ENCODE measurements at places on chromosomes 1 and 21.

DNA sequence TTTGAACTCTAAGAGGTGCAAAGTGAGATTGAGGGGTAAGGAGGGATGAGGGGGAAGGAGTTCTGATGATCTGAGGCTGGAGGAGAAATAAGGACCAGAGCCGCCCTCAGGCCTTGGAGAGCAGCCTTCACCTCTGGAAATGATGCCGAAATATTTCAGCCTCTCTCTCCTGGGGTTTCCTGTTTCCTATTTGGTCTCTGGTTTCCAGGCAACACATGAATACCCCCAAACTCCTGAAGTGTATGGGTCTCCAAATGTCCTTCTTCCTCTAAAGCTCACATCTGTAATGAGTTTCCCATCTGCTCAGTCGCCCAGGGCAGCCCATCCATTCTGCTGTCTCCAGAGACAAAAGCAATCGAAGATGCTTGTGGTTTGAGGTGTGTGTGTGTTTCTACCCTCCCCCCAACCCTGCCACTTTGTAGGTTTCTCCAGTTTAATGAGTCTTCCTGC, 52.0 kb upstream of the FAM20B start:
- no peak for DNase-seq

- no peak for DNase-seq
Observed at GRCh38 chr1:15027515-15027986, 126.0 kb upstream of the TMEM51 start.

DNA sequence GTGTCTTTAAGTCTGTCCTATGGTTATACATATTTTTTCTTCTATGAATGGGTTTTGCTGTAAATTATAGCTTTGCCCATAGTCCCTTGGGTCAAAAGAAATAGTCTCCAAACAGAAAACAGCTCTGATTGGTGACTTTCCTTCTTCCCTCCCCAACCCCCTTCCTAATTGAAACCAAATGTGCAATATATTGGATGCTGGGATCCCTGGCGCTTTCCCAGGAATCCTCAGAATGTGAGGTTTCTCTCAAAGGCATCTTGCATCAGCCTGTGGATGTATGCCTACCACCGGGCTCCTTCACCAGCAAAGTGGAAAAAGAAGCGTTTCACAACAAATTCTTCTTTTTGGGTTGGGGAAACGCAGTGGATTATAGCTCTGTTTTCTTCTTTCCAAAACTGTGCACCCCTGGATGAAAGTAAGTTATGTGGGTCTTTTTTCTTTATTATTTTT, at the start of gene DDR2:
Gene DDR2 (plus strand): TSS at position 248 of the 450 bp plus-strand sequence. CDS start 86,600 bp downstream, outside the sequence.
- no peak for DNase-seq

DNA sequence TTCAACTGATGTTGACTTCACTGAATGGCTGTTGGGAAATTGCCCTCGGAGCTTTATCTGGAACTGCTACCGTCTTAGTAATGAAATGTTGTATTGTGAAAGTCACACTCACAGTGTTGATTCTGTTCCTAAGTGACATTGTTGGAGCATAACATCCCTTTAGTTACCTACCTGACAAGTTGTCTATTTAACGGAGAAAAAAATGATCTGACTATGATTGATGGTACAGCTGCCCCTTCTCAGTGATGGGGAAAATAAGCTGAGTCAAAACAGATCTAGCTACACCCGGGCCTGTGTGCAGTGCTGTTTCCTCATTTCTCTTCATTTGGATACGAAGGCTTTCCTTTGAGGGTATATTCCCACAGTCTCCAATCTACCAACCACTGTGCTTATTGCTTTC, 472.3 kb upstream of the BRINP3 start:
- no peak for DNase-seq

DNA sequence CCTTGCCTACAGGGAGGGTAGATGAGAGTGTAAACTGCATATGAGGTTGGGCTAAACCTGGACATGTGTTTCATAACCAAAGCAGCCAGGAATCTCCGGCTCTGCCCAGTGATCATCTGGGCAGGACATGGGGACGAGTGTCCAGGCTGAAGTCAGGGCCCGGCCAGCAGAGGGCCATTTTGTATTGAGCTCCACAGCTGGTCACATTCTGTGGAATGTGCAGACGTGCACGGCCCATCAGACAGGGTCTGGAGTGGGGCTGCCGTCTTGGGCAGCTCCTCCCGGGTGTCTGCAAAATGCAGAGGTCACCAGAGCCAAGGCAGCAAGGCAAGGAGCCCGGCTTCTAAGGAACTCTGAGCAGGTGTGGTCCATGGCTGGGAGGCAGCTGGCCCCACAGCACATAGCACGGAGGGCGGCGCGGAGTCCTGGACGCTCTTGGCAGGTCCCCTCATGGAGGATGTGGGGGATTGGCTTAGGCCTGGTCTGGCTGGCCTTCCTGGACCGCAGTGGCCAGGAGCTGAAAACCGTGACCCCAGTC, 6.2 kb downstream of the LRRC3 start:
- DNase-seq = no peak

- DNase-seq = peak; percentile 80
Observed at GRCh38 chr1:161192476-161193465, 6.1 kb downstream of the ADAMTS4 start.

DNA sequence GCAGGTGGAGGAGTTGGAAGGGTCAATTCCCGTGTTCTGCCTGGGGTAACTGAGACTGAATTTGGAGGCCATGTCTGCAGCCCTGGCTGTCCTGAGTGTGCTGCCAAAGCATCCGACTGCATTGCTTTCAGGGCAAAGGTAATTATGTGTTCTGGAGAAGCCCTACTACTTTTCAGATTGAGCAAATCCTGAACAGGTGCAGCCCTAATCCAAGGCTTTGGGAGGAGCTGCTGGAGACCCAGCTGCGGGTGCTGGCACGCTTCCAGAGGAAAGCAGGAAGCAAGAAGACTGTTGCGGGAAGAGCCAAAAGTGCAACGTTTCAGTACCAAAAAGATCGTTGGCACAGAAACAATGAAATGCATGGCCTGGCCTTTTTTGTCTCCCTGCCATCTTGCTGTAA, 73.7 kb upstream of the NRIP1 start:
- no peak for DNase-seq

DNA sequence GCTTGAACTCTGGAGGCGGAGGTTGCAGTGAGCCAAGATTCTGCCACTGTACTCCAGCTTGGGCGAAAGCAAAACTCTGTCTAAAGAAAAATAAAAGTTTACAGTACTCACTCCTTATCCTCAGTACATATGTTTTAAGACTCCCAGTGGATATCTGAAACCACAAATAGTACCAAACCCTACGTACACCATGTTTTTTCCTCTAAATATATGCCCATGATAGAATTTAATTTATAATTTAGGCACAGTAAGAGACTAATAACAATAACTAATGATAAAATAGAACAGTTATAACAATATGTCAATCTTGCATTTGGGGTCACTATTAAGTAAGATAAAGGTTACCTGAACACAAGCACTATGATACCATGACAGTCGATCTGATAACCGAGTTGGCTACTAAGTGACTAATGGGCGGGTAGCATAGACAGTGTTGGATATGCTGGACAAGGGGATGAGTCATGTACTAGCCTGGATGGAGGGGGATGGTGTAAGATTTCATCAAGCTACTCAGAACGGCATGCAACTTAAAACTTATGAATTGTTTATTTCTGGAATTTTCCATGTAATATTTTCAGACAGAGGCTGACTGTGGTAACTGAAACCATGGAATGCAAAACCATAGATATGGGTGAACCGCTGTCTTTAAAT, 43.7 kb downstream of the ST7L start:
- no peak for DNase-seq

DNA sequence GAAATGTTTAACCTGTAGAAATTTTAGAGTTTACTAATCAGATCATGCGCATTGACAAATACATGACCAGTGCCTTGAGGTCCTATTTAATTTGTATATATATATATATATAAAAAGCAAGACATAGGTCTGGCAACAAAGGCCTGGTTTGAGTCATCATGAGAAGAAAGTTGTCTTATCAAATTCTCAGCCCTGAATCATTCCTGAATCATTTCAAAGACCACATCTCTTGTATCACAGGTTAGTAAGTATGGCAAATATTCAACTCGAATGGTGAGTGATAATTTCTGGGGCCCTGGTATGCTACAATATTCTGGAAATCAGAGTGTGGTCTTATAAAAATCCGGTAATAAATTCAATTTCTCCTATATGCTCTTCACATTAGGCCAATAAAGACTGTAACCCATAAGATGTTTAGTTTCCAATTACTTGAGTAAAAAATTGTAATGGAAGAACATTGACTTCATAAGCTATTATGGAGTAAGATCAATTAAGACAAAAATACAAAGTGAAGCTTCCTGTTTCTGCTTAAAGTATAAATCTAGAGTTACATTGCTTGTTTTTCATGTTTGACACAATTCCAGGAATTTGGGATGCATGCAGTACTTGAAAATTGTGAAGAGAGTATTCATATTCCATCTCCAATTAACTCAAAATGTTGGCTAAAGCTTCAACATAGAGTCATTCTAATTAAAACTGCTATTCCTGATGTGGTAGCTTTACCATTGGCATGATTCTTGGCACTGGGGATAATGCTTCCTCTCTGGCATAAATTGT, 309.4 kb downstream of the BRINP3 start:
- no peak for DNase-seq

- DNase-seq = no peak
Observed at GRCh38 chr1:219559899-219560298, 53.0 kb downstream of the ZC3H11B start.

DNA sequence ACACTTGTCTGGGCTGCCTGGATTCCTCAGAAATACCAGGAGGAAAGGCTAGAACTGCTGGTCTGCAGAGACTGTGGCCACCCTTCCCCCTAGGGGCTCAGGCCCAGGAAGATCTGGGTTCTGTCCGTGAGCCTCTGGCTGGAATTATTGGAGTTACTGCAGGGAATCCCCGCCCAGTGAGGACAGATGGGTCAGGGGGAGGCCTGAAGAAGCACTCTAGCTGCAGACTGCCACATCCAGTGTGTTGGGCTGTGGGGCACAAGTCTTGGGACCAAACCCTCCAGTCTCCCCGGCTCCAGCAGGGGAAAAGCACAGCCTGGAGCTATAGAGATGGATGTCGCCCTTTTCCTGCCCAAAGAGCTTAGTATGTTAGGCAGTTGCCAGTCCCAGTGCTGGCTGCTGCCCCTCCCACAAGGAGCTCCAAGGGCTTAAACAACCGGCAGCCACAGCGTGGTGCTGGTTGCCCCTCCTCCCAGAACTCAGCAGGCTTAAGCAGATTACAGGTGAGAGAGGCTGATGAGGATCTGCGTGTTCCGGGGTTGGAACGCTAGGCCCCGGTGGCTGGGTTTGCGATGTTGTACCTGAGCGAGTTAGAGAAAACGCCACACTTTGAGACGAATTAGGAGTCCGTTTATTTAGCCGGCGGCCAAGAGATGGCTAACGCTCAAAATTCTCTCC, 255.5 kb upstream of the LRRC7 start:
- DNase-seq = no peak

- no peak for DNase-seq
Observed at GRCh38 chr1:45522324-45523104, 830 bp upstream of the PRDX1 start.

DNA sequence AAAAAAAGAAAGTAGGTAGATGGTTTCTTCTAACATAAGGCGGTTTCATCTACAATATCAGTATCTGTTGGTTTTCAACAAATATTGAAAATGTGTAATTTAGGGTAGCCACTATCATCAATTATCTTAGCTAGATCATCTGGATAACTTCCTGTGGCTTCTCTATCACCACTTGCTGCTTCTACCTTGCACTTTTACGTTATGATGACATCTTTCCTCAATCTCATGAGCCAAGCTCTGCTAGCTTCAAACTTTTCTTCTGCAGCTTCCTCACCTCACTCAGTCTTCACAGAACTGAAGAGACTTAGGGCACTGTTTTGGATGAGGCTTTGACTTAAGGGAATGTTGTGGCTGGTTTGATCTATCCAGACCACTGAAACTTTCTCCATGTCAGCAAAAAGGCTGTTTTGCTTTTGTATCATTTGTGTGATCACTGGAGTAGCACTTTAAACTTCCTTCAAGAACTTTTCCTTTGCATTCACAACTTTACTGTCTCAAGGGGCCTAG, 144.9 kb upstream of the HP1BP3 start:
- DNase-seq = no peak

DNA sequence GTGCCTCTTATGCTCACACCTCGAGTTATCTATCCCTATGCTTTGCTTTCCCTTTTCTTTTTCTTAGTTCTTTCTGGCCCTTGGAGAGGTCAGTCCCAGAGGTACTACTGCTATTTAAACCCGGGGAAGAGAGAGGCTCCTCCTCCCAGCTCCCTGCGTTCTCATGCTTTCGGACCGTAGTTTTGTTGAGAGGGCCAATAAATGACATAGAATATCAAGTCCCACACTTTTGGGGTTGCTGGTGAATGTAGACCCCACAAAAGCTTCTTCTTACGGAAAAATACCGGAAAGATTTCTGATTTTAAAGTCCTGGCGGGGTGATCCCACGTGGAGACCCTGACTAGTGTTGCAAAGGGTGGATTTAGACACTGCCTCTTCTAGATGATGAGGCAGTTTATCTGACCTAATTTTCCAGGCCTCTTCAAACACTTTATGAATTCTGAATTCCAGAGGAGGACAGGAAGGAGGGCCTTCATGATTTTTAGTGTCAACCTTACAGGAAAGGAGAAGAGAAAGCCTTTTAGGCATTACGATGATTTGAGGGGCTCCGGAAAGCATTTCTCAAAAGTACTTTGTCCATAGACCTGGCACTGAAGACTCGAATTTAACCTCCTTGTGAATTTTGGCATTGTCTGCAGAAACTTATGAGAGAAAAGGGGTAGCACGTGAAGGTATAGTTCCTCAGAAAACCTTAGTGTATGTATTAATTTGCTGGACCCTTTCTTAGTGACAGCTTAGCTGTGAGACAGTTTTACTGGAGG, 694 bp downstream of the TMEM167B start:
- DNase-seq = no peak

- DNase-seq = no peak
Observed at GRCh38 chr1:54997711-54997986, 1.1 kb upstream of the BSND start.

- DNase-seq = no peak
Observed at GRCh38 chr1:40638097-40639036, 27.1 kb downstream of the RIMS3 start.

GRCh38 chr1:166383635-166384346, 217.0 kb upstream of the FAM78B start:
- DNase-seq = no peak

- DNase-seq = no peak
Observed at GRCh38 chr1:53139951-53140361, 2.5 kb downstream of the SLC1A7 start.

GRCh38 chr21:18646116-18646515, 242.5 kb upstream of the TMPRSS15 start:
- no peak for DNase-seq

DNA sequence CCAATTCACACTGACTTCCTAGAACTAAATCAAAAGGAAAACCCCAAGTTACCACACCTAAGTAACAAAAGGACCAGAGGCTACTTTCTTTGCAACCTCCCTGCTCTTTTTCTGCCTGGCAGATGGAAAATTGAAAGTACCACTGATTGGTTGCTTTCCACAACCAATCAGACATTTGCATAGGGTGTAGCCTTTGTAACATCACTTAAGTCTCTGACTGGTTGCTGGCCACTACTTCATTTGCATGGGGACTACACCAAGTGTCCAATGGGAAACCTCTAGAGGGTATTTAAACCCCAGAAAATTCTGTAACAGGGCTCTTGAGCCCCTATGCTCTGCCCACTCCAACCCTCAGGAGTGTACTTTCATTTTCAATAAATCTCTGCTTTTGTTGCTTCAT, 365.0 kb downstream of the LTN1 start:
- DNase-seq = peak; percentile 13

GRCh38 chr1:33147275-33147996, 34.4 kb downstream of the TRIM62 start:
- no peak for DNase-seq

- DNase-seq = no peak
Observed at GRCh38 chr1:37794372-37795339, 1.0 kb downstream of the MANEAL start.

- no peak for DNase-seq
Observed at GRCh38 chr1:198437332-198437731, 103.1 kb downstream of the ATP6V1G3 start.

- no peak for DNase-seq
Observed at GRCh38 chr1:246000638-246001015, 506.5 kb downstream of the SMYD3 start.
